SHP77 (cell line): ENCODE measurements at places on chromosomes 12 and 14.

DNA sequence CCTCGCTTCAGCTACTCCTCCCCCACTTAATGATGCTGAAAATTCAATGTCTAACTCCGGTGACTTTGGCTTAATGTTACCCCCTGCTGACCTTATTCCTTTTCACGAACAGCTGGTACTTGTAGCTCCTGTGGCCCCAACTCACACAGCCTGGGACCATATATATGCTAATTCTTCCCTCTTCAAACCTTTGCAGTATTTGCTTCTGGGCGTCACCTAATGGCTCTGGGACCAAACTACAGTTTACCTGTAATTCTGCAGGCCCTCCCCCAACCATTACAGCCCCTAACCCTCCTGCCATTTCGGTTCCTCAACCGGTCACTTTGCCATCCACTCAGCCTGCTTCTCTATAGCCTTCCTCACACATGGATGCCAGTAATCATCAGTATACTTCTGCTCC, 29.6 kb upstream of the C12orf75 start:
- DNase-seq = no peak

DNA sequence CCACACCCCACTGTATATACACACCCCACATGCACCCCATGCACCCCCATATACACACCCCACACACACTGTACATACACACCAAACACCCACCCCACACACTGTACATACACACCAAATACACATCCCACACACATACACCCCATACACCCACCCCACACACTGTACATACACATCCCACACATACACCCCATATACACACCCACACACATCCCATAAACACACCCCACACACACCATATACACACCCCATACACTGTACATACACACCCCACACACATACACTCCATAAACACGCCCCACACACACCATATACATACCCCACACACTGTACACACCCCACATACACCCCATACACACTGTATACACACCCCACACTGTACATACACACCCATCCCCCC, 82.3 kb downstream of the NOC4L start:
- no peak for DNase-seq

DNA sequence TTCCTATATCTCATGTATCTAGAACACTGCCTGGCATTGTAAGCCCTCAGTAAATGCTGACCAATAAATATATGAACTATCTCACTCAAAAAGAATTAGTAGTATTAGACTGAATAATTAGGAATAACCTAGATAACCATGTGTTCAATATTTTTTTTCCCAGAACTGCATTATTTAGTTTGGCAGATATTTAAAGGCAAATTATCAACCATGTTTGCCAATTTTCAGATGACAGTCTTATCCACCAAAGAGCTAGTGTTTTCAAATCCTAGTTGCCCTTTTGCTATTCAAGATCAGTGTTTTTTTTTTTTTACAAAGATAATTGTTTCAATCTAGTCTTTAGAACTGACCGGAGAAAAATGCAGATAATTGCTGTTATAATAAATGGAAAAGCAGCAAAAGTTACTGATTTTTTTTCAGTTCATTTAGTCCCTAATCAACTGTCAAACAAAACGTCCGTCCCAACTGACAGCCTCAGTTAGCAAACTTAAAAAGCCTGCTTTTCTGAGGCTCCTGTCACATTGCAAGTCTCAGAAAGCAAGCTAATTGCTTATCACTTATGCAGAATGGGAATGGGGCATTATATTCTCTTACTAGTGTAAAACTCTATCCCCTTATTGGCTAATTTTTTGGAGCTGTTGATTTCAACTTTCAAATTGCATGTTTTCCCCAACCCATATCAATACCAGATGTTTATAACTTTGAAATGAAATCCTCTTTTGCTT, 203.2 kb downstream of the PAWR start:
- no peak for DNase-seq

GRCh38 chr12:31962076-31962475, 2.9 kb downstream of the RESF1 start:
- no peak for DNase-seq
